Glomerular endothelial cell (primary cell): ENCODE measurements at places on chromosomes 5 and 9. TPM values are rescaled to one million over a fixed set of nuclear protein-coding genes. Genes with fewer than 3 reads are reported as not detected.

The KCNN2 gene
- 7.5 and 8.0 TPM in 2 replicates for total RNA-seq

The APBA1 gene
- total RNA-seq = 10.1 and 15.2 TPM in 2 replicates

The PDE6A gene
- total RNA-seq = not detected in 2 replicates

The MYORG gene
- total RNA-seq = 14.2 and 15.2 TPM in 2 replicates

The SERF1A gene
- total RNA-seq = 1.2 and 9.4 TPM in 2 replicates
